ENCODE measurements at places on chromosomes 12 and 14. TPM values are rescaled to one million over a fixed set of nuclear protein-coding genes. Genes with fewer than 3 reads are reported as not detected.

DNA sequence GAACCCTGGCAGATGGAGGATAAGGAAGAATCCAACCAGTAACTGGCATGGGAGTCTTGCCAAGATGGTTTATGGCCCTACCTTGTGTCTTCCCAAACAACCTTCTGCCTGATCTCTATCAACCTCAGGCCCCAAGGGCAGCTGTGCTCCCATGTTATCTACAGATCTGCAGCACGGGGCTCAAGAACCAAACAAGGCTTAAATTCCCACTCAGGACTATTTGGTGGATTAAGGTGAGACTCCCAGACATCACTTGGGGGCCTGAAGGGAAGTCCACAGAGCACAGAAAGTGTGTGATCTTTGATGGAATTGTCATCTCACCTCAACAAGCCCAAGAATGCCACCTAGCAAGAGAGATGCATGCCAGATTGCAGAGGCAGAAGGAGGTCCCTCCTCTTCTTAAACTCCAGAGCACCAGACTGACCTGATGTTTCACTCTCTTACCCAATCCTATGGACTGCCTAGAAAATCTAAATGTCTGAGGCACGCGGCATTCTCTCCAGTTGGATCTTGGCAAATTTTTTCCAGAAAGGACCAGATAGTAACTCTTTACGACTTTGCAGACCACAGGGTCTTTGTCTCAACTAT is 759.5 kb upstream of the TBX3 start:
- H3K4me1 ChIP-seq = no peaks in the 10 kb centered on the region
- H3K27me3 ChIP-seq = no peaks in the 10 kb centered on the region
- no peak for DNase-seq
- H3K4me3 ChIP-seq = no peak overlapping the region
- no peaks in the 10 kb centered on the region for H3K36me3 ChIP-seq
- no peak overlapping the region for H3K27ac ChIP-seq

GRCh38 chr14:73008501-73008900 is 18.4 kb downstream of the ZFYVE1 start:
- H3K27ac ChIP-seq = no peak overlapping the region
- no peaks in the 10 kb centered on the region for H3K27me3 ChIP-seq
- H3K4me1 ChIP-seq = no peaks in the 10 kb centered on the region
- H3K36me3 ChIP-seq = peaks cover 36% of the 10 kb centered on the region
- DNase-seq = no peak

GRCh38 chr14:30587141-30587540 is 28.2 kb downstream of the G2E3 start:
- peaks cover 32% of the 10 kb centered on the region for H3K36me3 ChIP-seq
- no peaks in the 10 kb centered on the region for H3K27me3 ChIP-seq
- no peak for DNase-seq
- H3K4me3 ChIP-seq = no peak overlapping the region

DNA sequence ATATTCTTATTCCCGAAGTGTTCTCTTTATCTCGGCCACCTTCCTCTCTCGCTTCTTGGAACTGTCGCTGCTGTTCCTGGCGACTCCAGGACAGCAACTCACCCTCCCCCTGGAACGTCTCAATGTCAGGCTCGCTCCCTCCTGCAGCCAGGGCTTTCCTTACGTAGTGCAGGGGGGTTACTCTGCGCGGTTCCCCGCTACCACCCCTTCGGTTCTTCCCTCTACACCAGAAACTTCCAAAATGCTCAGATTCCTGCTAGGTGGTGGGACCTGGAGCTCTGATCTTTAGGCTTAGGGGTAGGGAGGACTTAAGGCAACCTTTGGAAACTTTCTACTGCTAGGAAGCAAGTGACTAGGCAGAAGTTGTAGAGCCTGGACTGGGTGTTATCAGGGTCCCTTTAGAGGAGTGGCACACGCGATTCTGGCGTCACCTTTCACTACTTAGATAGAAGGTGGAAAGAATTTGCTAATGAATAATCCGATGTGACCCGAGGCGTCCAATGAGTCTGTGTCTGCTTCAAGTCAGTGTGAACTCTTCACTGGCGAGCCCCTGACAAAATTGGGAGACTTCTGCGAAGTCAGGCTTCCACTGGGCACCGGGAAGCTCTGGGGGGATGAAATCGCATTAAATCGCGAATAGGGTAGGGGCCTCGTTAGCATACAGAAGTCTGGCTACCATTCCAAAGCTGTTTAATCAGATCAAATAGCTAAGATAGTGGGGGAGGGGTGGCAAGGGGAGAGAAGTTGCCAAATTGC is 900 bp upstream of the DPF3 start:
- H3K4me3 ChIP-seq = peak overlapping the region; percentile 96
- peaks cover 30% of the 10 kb centered on the region for H3K4me1 ChIP-seq
- H3K27ac ChIP-seq = no peak overlapping the region
- no peak for DNase-seq

GRCh38 chr12:104183443-104183842 is 32.1 kb upstream of the TXNRD1 start:
- H3K27me3 ChIP-seq = no peaks in the 10 kb centered on the region
- no peaks in the 10 kb centered on the region for H3K4me1 ChIP-seq
- H3K4me3 ChIP-seq = no peak overlapping the region

GRCh38 chr12:22866406-22866805 is 241.4 kb downstream of the ETNK1 start:
- no peaks in the 10 kb centered on the region for H3K27me3 ChIP-seq
- H3K27ac ChIP-seq = no peak overlapping the region
- DNase-seq = no peak
- H3K36me3 ChIP-seq = no peaks in the 10 kb centered on the region

EPYC gene
- total RNA-seq = not detected

DNA sequence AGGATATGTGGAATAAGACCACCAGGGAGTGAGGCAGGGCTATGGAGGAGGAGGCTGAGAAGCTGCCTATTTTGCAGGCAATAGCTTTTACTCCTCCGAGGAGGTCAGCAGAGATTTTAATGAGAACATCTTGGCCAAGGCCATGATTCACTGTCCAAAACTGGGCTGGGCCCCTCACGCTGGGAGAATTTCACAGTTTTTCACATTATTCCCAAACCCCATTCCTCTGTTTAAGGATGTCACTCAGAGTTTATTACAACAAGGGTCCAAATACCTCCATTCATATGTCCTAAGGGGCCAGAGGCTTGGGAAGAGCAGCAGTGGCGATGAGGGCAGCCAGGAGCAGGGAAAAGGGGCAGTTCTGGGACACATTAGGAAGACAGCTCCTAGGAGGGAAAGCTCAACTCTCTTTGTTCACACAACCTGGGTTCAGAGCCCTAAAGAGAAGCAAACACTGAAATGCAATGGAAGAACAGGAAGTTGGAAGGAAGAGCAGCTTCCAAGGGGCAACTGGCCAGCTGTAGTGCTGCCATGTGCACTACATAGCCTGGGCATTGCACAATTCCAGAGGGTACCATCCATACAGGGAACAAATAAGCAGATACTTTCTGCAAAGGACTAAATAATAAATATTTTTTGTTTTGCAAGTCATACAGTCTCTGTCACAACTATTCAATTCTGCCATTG is 283.2 kb downstream of the NUAK1 start:
- H3K4me1 ChIP-seq = no peaks in the 10 kb centered on the region
- no peak overlapping the region for H3K4me3 ChIP-seq
- H3K27me3 ChIP-seq = no peaks in the 10 kb centered on the region

KRT86 gene
- not detected for total RNA-seq

- no peaks in the 10 kb centered on the region for H3K27me3 ChIP-seq
- DNase-seq = no peak
- H3K4me1 ChIP-seq = peaks cover 16% of the 10 kb centered on the region
Measured at GRCh38 chr14:65334765-65335410, 77.6 kb upstream of the FUT8 start.

SYNE3 gene
- total RNA-seq = 55.6 TPM

DNA sequence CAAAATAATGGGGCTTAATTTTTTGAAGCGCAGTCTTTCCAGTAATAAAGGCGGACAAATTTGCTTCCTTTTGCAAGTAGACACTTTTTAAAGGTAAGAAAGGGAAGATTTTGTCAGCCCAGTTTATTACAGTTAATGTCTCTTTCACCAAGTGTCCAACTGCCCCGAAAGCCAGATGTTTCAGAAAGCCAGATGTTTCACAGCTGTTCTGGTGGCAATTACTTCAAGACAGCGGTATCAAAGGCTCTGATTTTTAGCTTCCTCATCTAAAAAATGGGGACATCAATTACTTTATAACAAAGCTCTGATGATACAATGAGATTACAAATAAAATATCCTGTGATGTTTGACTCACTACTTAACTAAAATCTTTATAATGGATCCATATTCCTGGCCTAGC is 1.0 kb downstream of the WBP11 start:
- peak overlapping the region; percentile 72 for H3K4me3 ChIP-seq
- no peak for DNase-seq
- no peaks in the 10 kb centered on the region for H3K36me3 ChIP-seq
- peaks cover 7% of the 10 kb centered on the region for H3K4me1 ChIP-seq

GRCh38 chr12:54196396-54196795 is 7.6 kb upstream of the SMUG1 start:
- H3K4me3 ChIP-seq = no peak overlapping the region
- H3K27me3 ChIP-seq = peaks cover 95% of the 10 kb centered on the region
- H3K36me3 ChIP-seq = no peaks in the 10 kb centered on the region
- H3K27ac ChIP-seq = no peak overlapping the region
- peaks cover 4% of the 10 kb centered on the region for H3K4me1 ChIP-seq
- no peak for DNase-seq

- DNase-seq = no peak
- H3K27me3 ChIP-seq = no peaks in the 10 kb centered on the region
- no peak overlapping the region for H3K27ac ChIP-seq
Measured at GRCh38 chr12:123973552-123974341, 732 bp downstream of the ZNF664 start.

SLC6A13 gene
- total RNA-seq = 0.83 TPM

- peak overlapping the region; percentile 56 for H3K27ac ChIP-seq
- peaks cover 2% of the 10 kb centered on the region for H3K27me3 ChIP-seq
- DNase-seq = no peak
- H3K4me3 ChIP-seq = peak overlapping the region; percentile 81
Measured at GRCh38 chr14:88384718-88385117, 739 bp upstream of the SPATA7 start.

CCDC175 gene
- total RNA-seq = not detected

DNA sequence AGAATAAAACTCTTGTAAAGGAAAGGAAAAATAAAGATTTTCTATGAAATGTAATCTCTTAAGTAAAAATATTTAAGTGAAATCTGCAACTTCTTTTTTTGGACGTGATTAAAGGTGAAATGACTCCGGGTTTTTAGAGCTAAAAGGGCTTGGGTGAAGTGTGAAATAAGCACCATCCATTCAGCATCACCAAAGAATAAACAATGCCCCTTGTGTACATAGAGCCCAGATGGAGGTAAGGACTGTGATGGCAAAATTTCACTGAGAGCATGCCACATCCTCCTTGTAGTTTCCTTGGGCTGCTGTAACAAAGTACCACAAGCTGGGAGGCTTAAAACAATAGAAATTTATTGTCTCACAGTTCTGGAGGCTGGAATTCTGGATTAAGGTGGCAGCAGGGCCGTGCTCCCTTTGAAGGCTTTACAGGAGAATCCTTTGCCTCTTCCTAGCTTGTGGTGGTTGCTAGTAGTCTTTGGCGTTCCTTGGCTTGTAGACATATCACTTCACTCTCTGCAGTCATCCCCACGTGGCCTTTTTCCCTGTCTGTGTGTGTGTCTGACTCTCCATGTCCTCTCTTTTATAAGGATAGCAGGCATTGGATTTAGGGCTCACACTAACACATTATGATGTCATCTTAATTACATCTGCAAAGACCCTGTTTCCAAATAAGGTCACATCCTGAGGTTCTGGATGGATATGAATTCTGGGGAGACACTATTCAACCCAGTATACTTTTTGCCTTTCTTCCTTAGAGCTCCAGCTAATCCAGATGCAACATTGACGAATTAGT is 24.2 kb downstream of the ZNF664 start:
- no peak overlapping the region for H3K27ac ChIP-seq
- H3K4me1 ChIP-seq = peaks cover 3% of the 10 kb centered on the region

ABHD4 gene
- 10.1 TPM for total RNA-seq

DNA sequence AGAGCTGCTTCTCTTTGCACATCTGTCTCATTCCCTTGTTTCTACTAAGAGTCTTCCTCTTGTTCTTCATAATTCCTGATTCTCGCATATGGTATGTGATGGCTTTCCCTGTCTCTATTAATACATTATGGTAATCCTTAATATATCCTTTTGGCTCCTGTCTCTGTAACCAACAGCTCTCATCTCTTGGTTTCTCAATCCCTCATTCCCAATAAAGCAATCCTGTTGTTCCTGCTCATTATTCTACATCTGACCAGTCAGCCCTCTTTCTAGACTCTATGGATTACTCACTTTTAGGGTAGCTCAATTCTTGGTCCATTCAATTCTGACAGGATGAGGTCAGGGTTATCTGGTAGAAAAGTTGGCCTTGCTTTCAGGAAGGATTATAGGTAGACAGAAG is 349.9 kb downstream of the LRIG3 start:
- H3K27me3 ChIP-seq = no peaks in the 10 kb centered on the region
- no peaks in the 10 kb centered on the region for H3K4me1 ChIP-seq
- no peak overlapping the region for H3K27ac ChIP-seq
- no peak overlapping the region for H3K4me3 ChIP-seq
- no peaks in the 10 kb centered on the region for H3K36me3 ChIP-seq

GRCh38 chr14:35369701-35370191 is 34.8 kb downstream of the NFKBIA start:
- H3K27me3 ChIP-seq = no peaks in the 10 kb centered on the region
- no peak overlapping the region for H3K4me3 ChIP-seq
- DNase-seq = no peak
- peaks cover 10% of the 10 kb centered on the region for H3K4me1 ChIP-seq
- no peaks in the 10 kb centered on the region for H3K36me3 ChIP-seq
- H3K27ac ChIP-seq = no peak overlapping the region

- H3K4me1 ChIP-seq = no peaks in the 10 kb centered on the region
- DNase-seq = no peak
- peaks cover 71% of the 10 kb centered on the region for H3K36me3 ChIP-seq
- H3K27me3 ChIP-seq = no peaks in the 10 kb centered on the region
Measured at GRCh38 chr14:64209444-64210131, 84.6 kb downstream of the ESR2 start.

CYP46A1 gene
- 0.51 TPM for total RNA-seq

DNA sequence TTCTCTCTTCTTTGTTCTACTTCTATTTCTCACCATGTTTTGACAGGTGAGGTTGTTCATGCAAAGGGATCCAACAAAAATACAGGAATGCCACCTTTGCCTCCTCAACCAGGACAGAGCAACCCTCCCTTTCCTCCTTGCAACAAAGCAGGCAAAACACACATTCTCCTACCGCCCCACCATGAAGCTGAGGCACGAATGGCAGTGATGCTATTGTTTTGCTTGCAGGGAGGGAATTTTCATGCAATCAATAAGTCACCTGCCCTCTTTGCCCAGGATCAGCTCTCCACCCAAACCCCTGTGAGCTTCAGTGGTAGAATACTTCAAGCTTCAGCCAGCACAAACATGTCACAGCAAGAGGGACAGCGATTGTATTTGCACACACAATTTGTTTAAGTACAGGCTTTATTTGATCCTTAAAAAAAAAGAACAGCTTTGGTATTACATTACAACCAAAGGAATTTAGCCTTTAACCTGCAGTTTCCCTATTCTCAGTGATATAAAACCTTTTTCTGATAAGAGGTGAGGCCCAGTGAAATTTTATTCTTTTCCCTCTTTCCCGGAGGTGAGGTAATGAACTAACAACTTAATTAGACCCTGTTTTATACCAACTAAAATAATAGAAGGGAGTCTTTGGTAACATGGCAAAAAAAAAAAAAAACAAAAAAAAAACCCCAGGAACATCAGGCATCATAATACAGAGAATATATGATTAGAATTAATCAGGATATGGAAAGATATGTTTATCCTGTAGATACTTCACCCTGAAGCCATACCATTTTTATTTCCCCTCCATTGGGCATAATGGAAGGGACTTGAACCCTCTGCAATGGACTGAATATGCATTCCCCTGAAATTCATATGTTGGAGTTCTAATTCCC is 87.0 kb upstream of the EEA1 start:
- no peak overlapping the region for H3K4me3 ChIP-seq
- DNase-seq = no peak
- no peak overlapping the region for H3K27ac ChIP-seq
- no peaks in the 10 kb centered on the region for H3K36me3 ChIP-seq
- peaks cover 5% of the 10 kb centered on the region for H3K27me3 ChIP-seq
- no peaks in the 10 kb centered on the region for H3K4me1 ChIP-seq

ALX1 gene
- not detected for total RNA-seq

SLC5A8 gene
- not detected for total RNA-seq
